Osteoblast (primary cell): ENCODE measurements at places on chromosomes 4 and X. TPM values are rescaled to one million over a fixed set of nuclear protein-coding genes. Genes with fewer than 3 reads are reported as not detected.
A peak's percentile ranks its signal among the peaks of the same experiment; 100 is the strongest.

DNA sequence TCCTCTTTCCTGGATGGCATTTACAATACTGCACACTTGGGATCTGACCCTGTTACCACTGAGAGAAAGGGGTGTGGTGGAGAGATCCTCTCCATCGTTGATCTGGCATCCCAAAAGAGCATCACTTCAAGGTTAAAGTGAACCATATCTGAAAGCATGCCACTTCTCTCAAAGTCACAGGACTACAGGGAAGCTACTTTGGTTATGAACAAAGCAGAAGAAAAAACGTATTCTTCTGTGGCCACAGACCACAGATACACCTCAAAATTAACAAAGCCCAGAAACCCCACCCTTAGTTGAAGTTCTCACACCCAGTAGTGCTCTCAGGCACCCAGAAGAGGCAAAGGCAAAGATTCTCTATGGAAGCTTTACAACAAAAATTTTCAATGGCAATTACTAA lies 108.3 kb downstream of the JADE1 start:
- H3K27ac ChIP-seq, result no peak overlapping the region
- no peaks in the 10 kb centered on the region for H3K4me1 ChIP-seq
- no peak for DNase-seq
- H3K36me3 ChIP-seq, result no peaks in the 10 kb centered on the region
- no peak overlapping the region for H3K4me3 ChIP-seq

The UCHL1 gene
- 258 and 348 TPM in 2 replicates for total RNA-seq

DNA sequence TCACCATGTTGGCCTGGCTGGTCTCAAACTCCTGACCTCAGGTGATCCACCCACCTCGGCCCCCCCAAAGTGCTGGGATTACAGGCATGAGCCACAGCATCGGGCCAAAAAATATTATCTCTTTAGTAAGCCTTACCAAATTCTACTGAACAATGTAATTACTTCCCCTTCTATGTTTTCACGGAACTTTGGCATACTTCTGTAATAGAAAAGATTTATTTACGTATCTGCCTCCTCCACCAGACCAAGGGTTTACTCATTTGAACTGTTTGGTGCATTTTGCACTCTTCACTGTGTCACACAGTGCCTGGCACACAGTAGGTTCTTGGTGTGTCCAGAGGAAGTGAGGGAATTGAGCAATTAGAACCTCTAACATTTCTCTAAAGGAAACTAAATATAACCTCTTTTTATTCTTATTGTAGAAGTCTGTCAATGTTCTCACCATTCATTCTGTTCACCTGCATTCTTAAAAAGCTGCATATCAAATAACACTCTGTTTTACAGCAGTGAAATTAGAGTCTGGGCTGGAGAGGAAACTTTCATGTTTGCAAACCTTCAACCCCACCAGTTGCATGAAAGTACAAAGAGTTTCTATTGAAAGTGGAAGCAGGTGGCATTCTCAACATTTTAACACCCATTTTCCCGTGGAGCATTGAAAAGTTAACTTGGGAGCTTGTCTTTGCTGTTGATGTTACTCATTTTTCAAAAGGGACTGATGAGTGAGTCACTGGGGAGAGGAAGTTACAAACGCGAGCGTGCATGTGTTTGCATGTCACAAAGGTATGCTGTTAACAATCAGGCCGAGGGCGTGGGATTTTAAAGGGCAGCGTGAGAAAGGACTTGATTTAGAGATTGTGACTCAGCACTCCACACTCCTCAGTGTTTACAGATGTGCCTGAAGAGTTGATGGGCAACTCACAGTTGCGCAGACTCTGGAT lies 314.1 kb downstream of the STK32B start:
- DNase-seq, result no peak
- H3K27me3 ChIP-seq, result no peaks in the 10 kb centered on the region
- H3K4me3 ChIP-seq, result no peak overlapping the region
- no peaks in the 10 kb centered on the region for H3K36me3 ChIP-seq
- peak overlapping the region; percentile 46 for H3K27ac ChIP-seq

- peaks cover 13% of the 10 kb centered on the region for H3K4me1 ChIP-seq
- peaks cover 3% of the 10 kb centered on the region for H3K27me3 ChIP-seq
- no peak overlapping the region for H3K4me3 ChIP-seq
- no peak for DNase-seq
- no peak overlapping the region for H3K27ac ChIP-seq
Observed at GRCh38 chrX:20059467-20060128, 57.1 kb downstream of the MAP7D2 start.

The IBSP gene
- total RNA-seq, result 14.4 and 15.6 TPM in 2 replicates

The TAPT1 gene
- total RNA-seq, result 18.0 and 19.5 TPM in 2 replicates

The DCAF16 gene
- 28.3 and 35.1 TPM in 2 replicates for total RNA-seq

The PTTG2 gene
- total RNA-seq, result not detected in 2 replicates

GRCh38 chrX:105821471-105822121 lies 743 bp upstream of the NRK start:
- peaks cover 16% of the 10 kb centered on the region for H3K27me3 ChIP-seq
- H3K4me3 ChIP-seq, result peak overlapping the region; percentile 16
- H3K4me1 ChIP-seq, result no peaks in the 10 kb centered on the region
- H3K36me3 ChIP-seq, result no peaks in the 10 kb centered on the region

DNA sequence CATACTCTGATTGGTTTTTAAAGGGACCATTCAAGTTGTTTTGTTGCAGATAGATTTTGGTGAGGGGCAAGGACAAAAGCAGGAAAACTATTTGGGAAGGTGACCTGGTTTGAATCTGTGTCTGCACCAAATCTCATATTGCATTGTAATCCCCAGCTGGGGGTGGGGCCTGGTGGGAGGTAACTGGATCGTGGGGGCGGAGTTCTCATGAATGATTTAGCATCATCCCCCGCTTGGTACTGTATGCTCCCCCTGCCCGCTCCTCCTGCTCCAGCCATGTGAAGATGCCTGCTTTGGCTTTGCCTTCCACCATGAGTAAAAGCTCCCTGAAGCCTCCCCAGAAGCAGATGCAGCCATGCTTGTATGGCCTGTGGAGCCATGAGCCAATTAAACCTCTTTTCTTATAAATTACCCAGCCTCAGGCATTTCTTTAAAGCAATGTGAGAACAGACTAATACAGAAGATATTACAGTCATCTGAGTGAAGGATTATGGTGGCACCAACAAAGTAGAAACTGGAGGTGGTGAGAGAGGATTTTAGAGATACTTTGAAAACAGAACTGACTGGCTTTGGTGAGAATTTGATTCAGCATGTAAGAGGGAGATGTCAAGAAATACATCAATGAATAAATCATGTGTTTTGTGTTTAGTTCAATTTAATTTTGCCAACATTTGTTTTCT lies 14.4 kb downstream of the IL21 start:
- H3K27me3 ChIP-seq, result peaks cover 8% of the 10 kb centered on the region
- no peak for DNase-seq
- H3K36me3 ChIP-seq, result no peaks in the 10 kb centered on the region
- no peak overlapping the region for H3K27ac ChIP-seq
- peaks cover 2% of the 10 kb centered on the region for H3K4me1 ChIP-seq

- H3K27ac ChIP-seq, result no peak overlapping the region
- DNase-seq, result no peak
- peaks cover 3% of the 10 kb centered on the region for H3K27me3 ChIP-seq
- H3K4me1 ChIP-seq, result no peaks in the 10 kb centered on the region
Observed at GRCh38 chr4:145307763-145308430, 127.5 kb upstream of the OTUD4 start.

DNA sequence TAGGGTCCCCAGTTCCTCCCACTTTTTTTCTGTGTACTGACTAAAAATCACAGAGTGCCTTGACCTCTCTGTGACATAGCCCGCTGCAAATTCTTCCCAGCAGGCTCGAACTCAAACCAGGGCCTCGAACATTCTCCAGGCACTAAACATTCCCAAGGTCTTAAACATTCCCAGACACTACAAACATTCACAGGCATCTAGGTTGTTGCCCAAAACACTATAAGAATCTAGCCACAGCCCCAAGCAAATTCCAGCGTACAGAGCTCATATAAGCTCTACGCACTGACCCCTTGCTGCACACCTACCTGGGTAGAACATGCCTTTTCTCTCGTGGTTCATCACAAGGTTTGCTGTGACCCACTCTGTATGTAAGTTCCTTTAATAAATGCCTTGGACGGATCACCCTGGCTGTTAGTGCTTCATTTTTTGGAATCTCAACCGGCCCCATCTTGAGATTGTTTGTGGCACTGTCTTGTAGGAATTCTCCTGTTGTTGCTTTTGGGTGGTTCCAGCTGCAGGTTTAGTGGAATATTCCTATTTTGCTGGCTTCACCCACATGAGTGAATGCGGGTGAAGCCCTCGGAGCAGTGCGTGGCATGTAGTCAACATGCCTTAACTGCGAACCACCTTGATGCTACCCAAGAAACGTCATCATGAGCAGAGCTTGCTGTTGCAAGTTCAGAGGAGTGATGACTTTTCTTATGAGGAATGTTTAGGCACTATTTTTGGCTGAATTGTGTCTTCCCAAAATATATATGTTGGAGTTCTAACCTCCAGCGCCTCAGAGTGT lies 230.0 kb downstream of the HS3ST1 start:
- H3K4me3 ChIP-seq, result no peak overlapping the region
- H3K36me3 ChIP-seq, result no peaks in the 10 kb centered on the region
- no peak overlapping the region for H3K27ac ChIP-seq

The CENPI gene
- 4.3 and 4.4 TPM in 2 replicates for total RNA-seq

DNA sequence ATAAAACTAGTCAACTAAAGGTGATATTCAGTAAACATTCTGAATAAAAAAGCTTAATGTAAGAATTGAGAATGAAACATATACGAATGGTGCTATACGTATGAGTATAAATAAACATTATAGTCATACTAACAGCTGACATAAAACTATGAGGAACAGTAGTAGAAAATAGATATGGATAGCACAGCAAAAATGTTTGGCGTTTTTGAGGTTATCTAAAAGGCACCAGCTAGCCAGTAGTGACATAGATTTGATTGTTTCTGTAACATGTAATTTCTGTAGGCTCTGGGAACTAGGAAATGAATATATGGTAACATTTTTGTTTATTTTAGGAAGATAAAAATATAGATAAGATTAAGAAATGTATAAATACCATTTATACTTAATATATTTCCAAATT lies 69.3 kb downstream of the SNX25 start:
- H3K4me3 ChIP-seq, result no peak overlapping the region
- H3K27me3 ChIP-seq, result no peaks in the 10 kb centered on the region
- no peak overlapping the region for H3K27ac ChIP-seq
- peaks cover 5% of the 10 kb centered on the region for H3K36me3 ChIP-seq
- peaks cover 33% of the 10 kb centered on the region for H3K4me1 ChIP-seq
- DNase-seq, result no peak

DNA sequence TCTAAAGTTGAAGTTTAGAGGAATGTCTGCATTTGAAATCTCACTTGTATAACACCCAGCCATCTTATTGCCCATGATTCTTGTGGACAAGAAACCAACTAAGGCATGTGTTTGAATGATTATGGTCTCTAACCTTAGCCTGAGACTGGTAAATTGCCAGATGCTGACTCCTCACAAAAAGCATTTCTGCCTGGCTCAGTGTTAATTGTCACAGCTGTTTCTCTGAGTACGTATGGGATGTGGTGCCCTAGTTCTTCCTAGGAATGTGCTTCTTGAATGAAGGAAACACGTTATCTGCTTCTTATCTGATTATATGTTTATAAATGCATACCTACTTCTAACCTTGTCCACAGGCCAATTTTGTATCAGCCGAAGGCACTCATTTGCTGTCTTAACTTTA lies 63.1 kb upstream of the NDP start:
- H3K36me3 ChIP-seq, result no peaks in the 10 kb centered on the region
- H3K4me1 ChIP-seq, result peaks cover 13% of the 10 kb centered on the region
- H3K27me3 ChIP-seq, result peaks cover 3% of the 10 kb centered on the region
- no peak overlapping the region for H3K4me3 ChIP-seq
- peak overlapping the region; percentile 44 for H3K27ac ChIP-seq
- no peak for DNase-seq

DNA sequence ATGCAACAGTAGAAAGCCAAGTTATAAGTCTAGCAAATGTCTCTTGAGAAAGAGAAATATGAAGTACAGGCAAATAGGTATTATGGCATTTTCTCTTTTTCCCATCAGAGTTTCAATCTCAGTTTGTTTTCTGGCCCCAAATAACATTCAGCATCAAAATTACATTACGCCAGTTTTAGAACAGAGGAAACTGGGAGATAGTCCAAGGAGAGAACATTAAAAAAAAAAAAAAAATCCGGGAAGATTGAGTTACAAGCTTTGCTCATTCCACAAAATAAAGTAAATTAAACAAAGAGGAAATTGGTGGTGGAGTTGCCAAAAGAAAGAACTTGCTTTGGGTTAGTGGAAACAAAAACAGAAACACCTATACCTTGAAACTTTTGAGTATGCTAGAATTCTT lies 50.4 kb upstream of the IL13RA2 start:
- H3K4me3 ChIP-seq, result no peak overlapping the region
- H3K27me3 ChIP-seq, result no peaks in the 10 kb centered on the region
- no peak overlapping the region for H3K27ac ChIP-seq
- H3K4me1 ChIP-seq, result peaks cover 5% of the 10 kb centered on the region
- H3K36me3 ChIP-seq, result no peaks in the 10 kb centered on the region

DNA sequence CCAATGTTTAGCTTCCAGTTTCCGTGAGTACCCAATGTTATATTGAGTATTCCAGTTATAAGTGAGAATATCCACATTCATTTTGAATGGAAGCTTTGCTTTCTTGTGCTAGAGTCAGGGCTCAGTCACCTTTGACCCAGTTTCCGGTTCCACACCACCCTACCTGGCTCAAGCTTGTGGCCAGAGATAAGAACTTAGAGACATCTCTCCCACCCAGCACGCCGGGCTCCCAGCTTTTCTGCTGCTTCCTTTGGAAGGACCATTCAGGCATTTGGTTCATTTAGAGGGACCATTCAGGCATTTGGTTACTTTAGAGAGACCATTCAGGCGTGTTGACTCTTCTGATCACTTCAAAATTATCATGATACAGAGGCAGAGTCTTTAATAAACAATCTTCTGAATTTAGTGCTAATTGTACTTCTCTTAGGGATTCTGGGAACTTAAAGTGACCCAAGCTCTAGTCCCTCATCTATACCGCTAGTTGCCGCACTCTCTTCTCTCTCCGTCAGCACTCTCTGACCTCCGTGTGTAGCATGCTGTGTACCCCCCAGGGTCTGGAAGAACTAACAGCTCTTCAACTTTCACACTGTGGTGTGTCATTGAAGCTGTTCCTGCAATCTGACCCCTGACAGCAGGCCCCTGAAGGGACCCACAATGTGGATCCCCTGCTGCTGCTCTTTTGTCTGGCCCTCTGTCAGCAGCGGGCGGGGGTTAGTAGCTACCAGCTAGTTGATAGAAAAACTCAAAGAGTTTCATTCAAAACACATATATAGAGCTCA lies 943.1 kb downstream of the ARAP2 start:
- DNase-seq, result no peak
- no peaks in the 10 kb centered on the region for H3K36me3 ChIP-seq
- no peaks in the 10 kb centered on the region for H3K4me1 ChIP-seq
- no peak overlapping the region for H3K4me3 ChIP-seq
